ENCODE measurements at places on chromosomes 2 and 18. TPM values are rescaled to one million over a fixed set of nuclear protein-coding genes. Genes with fewer than 3 reads are reported as not detected.

GRCh38 chr2:226995625-226996041 is 159.8 kb downstream of the RHBDD1 start:
- DNase-seq = peak; percentile 30

GRCh38 chr2:190053426-190053825 is 9.1 kb downstream of the MSTN start:
- no peak for DNase-seq

DNA sequence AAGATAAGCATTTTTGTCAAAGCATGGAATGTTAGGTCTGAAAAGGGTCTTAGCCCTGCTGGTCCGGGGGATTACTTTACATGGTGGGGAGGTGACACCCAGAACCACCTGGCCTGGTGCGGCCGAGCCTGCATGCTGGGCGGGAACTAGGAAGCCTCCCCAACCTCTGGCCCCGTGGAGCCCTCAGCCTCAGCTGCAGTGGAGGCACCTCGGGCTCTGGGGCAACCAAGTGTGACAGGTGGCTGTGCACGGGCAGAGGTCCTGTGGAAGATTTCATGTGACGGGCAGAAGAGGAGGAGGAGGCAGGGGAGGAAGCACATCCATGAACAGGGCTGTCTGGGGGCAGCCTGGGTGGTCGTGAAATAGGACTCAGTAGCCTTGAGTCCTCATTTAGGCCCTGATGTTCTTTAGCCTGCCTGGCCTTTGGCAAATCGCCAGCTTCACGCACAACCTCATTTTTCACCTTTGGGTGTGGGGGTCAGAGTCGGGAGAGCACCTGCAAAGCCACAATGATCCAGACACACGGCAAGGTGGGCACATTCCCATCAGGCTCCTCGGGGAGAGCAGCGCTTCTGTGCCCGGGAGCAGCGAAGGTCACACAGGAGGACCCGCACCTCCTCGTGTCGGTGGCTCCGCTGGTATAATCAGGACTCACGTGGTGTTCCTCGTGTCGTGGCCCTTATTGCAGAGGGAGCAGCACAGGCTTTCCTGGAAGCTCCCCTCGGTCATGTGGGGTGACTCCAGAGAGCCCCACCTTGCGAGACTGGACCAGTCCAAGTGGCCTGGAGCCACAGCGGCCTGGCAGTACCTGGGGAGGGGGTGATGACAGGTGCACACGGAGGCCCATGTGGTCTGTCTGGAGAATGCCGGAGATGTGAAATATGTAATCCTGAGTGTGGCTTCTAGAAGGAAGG is 13.9 kb downstream of the CNDP2 start:
- no peak for DNase-seq

DNA sequence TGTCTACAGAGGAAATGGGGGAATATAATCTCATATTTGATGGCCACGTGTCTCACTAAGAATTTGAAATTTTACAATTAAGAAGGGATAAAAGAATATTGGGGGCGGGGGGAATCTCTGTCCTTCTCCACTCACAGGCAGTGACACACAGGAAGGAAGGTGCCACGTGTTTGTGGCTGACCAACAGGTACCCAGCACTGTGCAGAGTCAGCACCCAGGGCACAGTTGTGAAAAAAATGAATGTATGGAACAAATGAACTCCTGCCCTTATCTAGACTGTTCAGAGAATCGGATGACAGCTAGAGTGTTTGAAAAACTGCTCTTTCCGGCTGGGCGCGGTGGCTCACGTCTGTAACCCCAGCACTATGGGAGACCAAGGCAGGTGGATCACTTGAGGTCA is 317.0 kb upstream of the MYT1L start:
- DNase-seq = no peak

DNA sequence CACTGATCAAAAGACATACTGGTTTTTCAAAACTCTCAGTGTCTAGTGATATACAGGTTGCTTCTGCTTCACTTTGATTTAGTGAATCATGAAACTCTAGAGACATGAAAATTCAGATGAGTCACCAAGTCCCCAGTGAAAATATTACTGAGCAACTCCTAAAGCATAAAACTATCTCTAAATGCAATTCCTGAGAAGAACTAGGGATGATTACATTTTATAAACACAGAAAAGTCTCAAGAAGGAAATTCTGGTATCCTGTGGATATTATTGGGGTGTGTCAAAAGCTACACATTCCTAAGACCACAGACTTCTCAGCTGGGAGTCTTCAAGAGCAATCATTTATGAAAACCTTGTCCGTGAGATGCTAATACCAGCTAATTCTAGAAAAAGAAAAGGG is 9.7 kb downstream of the LRRTM4 start:
- DNase-seq = no peak

DNA sequence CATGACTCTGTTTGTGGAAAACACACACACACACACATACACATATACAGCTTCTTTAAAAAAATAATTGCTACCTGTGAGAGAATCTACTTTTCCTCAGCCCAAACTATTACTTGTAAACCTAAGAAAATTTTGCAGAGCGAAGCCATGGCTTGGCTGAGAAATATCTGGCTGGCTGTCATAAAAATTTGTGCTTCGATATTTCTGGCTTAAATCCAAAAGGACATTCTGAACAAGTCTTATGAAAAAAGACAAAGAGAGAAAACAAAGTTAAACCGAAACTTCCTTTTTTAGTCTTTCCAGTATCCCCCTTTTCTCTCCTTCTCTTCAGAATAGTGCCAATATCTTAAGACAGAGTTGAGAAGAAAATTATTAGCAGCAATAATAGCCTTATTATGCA is 2048.0 kb downstream of the SUCLG1 start:
- no peak for DNase-seq

Gene EGR4
- polyA plus RNA-seq = not detected

Gene TMEM169
- polyA plus RNA-seq = 0.07 TPM

Gene G6PC2
- polyA plus RNA-seq = not detected

Data from psoas muscle (tissue), 8 donors.